ENCODE measurements at places on chromosomes 6 and 20.

- no peak for DNase-seq
These were observed 1.9 kb upstream of the TMEM242 start for GRCh38 chr6:157325069-157325805.

DNA sequence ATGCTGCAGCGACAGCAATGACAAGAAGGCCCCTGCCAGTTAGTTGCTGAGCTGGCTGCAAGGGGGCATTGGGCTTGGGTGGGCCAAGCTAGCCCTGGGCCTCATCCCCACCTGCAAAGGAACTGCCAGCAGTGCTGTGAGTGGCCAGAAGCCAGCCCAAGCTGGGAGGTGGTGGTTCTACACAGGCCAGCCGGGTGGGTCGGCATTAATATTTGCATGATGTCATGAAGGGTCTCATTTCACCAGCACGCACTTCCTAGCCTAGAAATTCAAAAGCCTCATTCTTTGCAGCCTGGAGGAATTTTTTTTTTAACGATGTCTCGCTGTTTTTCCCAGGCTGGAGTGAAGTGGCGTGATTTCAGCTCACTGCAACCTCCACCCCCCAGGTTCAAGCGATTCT, 62.0 kb downstream of the IYD start:
- no peak for DNase-seq

- no peak for DNase-seq
These were observed 37.6 kb upstream of the LYRM2 start for GRCh38 chr6:89675949-89676748.

DNA sequence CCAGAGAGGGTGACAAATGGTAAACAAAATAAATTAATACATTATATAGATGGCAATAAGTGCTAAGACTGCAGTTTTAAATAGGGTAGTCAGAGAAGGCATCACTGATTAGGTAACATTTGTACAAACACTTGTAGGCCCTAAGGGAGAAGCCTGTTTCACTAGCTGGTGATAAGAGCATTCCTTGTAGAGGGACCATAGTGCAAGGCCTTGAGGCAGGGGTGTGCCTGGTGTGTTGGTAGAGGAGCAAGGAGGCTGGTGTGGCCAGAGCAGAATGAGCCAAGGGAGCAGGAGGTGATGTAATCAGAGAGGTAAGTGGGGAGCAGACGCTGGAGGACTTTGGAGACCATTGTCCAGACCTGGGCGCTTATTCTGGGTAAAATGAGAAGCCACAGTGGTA, 70.7 kb downstream of the ANKRD6 start:
- DNase-seq = no peak

DNA sequence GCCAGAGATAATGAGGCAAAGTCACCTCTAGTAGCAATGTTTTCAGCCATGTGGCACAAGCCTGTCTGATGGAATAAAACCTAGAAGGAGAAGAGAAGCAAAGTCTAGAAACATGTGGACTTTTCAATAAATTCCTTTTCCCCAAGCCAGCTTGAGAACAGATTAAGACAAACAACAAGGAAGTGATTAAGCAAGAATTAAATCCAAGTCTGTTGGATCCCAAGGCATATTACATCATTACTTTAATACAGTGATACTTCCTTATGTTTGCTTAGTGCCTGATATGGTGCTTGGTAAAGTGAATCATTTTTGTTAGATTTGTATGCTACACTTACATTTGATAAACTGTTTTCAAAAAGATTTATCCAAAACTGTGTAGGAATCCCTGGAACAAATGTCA, 260.3 kb upstream of the FAM83B start:
- DNase-seq = no peak

GRCh38 chr6:1825277-1825676, 215.6 kb downstream of the FOXC1 start:
- no peak for DNase-seq

DNA sequence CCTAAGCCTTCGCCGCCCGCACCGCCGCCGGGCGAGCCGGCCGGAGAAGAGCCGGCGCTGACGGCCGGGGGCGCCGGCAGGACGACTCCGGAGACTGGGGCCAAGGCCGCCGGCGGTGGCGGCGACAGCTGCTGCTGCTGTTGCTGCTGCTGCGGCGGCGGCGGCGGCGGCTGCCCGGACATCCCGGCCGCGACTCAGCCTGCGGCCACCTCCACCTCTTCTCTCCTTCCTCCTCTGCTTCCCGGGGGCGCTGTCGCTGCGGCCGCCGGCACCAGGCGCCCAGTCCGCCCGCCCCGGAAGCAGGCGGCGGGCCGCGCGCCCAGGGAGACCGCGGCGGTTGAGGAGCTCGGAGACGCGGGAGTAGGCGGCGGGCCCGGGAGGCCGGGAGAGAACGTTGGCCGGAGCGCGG, 307 bp downstream of the RANBP9 start:
- DNase-seq = peak; percentile 17

DNA sequence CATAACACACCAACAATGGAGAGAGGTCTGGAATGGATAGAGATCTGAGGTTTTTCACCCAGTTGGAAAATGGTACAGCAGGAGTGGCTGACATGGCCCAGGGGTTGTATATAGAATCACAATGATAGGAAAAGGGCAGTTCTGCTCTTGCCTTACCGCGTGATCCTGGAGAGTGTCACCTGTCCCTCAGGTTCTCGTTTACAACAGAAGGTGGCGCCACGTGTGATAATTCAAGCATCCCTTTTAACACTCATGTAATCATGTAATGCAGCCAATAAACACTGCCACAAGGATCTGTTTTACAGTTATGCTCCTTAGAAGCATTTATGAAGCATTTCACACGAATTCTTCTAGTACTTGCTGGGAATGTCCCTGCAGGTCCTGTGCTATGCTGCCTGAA, 12.9 kb upstream of the WFDC2 start:
- DNase-seq = no peak

Data from activated CD8-positive, alpha-beta memory T cell treated with anti-CD3 and anti-CD28 coated beads for 4 hours (primary cell).